ENCODE measurements at places on chromosomes 13 and 19. TPM values are rescaled to one million over a fixed set of nuclear protein-coding genes. Genes with fewer than 3 reads are reported as not detected.

DNA sequence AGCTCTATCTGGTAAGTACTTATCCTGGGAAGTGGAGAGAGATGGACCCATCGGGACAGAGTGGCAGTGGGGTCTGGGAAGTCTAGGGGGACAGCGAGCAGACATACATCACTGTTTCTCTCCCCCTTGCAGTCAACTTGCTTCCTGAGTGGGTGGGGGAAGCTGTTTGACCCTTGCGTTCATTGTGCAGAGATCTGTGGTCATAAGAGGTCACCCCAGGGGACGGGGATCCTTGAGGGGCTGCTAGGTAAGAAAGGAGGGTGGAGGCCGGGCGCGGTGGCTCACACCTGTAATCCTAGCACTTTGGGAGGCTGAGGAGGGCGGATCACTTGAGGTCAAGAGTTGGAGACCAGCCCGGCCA is 474 bp downstream of the ARHGEF18 start:
- H3K27ac ChIP-seq = peak overlapping the region; percentile 94
- no peaks in the 10 kb centered on the region for H3K27me3 ChIP-seq
- H3K36me3 ChIP-seq = peaks cover 12% of the 10 kb centered on the region
- H3K4me3 ChIP-seq = peak overlapping the region; percentile 79

GRCh38 chr13:110610955-110611595 is 4.3 kb upstream of the NAXD start:
- DNase-seq = peak; percentile 55
- peak overlapping the region; percentile 68 for H3K27ac ChIP-seq
- no peaks in the 10 kb centered on the region for H3K27me3 ChIP-seq
- peaks cover 2% of the 10 kb centered on the region for H3K36me3 ChIP-seq

GRCh38 chr19:16714702-16715287 is 4.9 kb upstream of the NWD1 start:
- H3K36me3 ChIP-seq = no peaks in the 10 kb centered on the region
- no peak overlapping the region for H3K4me3 ChIP-seq
- H3K4me1 ChIP-seq = no peaks in the 10 kb centered on the region
- H3K27ac ChIP-seq = no peak overlapping the region
- peaks cover 1% of the 10 kb centered on the region for H3K27me3 ChIP-seq

GRCh38 chr13:73364736-73365135 is 305.9 kb downstream of the KLF5 start:
- H3K27me3 ChIP-seq = peaks cover 3% of the 10 kb centered on the region
- H3K27ac ChIP-seq = no peak overlapping the region
- H3K36me3 ChIP-seq = no peaks in the 10 kb centered on the region
- H3K4me1 ChIP-seq = no peaks in the 10 kb centered on the region
- no peak for DNase-seq

GRCh38 chr13:45040622-45041021 is 51.3 kb downstream of the GPALPP1 start:
- peaks cover 3% of the 10 kb centered on the region for H3K27me3 ChIP-seq
- H3K4me3 ChIP-seq = no peak overlapping the region
- peaks cover 3% of the 10 kb centered on the region for H3K36me3 ChIP-seq
- peak; percentile 24 for DNase-seq

DNA sequence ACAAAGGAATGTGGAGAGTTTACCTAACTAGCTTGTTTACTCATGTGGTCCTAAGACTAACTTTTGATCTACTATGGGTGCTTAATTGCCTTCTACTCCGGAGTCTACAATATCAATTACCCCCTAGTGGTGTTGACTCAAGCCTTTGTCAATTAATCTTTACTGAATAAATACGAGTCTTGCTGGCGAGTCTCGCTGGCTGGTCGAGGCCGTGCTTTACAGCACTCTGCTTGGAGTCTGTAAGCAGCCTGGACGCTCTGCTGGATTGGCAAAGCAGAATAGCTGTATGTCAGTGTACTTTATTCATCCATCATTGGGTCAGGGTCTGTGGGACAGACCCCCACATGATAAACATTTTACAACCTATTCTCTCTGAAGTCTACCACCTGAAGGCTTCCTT is 9.9 kb upstream of the SPART start:
- H3K4me3 ChIP-seq = no peak overlapping the region
- H3K27ac ChIP-seq = no peak overlapping the region
- H3K36me3 ChIP-seq = no peaks in the 10 kb centered on the region
- H3K27me3 ChIP-seq = peaks cover 2% of the 10 kb centered on the region

GRCh38 chr19:29678484-29679106 is 13.3 kb downstream of the PLEKHF1 start:
- peaks cover 71% of the 10 kb centered on the region for H3K4me1 ChIP-seq
- no peak for DNase-seq
- H3K27me3 ChIP-seq = no peaks in the 10 kb centered on the region
- no peak overlapping the region for H3K4me3 ChIP-seq

DNA sequence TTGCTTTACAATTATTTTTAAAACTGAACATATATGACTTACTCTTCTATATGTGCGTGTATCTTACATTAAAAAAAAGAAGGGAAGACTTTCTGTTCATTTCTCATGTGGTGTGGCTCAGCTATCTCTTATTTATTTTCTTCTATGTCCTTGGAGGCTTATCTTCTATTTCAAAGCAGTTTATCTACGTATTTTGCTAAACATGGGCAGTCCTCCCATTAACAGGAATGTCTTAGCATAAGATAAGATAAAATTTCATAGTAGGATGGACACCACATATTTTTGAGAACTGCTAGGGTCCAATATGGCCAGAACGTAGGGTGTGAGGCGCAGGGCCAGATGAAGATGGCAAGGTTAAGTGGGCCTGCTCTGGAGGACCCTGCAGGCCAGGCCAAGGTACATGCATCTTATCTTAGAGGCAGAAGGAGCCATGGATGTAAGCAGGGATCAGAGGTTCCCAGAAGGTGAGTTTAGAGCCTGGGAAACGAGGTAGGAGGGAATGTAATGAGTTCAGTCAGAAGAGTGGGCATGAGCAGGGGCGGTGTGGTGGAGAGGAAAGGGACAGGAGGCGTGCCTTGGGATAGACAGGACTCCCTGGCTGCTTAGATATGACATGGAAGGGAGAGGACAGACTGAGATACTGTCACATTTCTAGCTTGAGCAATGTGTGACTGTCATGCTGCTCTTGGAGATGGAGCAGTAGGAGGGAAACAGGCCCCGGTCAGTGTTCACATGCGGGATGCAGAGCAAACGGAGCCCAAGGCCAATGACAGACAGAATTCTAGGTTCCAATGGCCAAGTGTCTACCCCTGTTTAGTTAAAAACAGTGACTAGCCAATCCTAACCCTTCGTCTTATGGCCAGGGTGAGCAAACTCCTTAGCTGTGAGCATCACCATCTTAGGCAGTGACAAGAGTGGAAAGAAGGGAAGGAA is 68.6 kb upstream of the MEDAG start:
- H3K36me3 ChIP-seq = no peaks in the 10 kb centered on the region
- H3K4me3 ChIP-seq = no peak overlapping the region
- no peak for DNase-seq
- H3K4me1 ChIP-seq = peaks cover 5% of the 10 kb centered on the region

GRCh38 chr19:9966448-9966847 is 30.1 kb upstream of the OLFM2 start:
- H3K36me3 ChIP-seq = no peaks in the 10 kb centered on the region
- no peak for DNase-seq
- H3K27ac ChIP-seq = no peak overlapping the region
- peaks cover 3% of the 10 kb centered on the region for H3K4me1 ChIP-seq
- H3K27me3 ChIP-seq = peaks cover 27% of the 10 kb centered on the region

DNA sequence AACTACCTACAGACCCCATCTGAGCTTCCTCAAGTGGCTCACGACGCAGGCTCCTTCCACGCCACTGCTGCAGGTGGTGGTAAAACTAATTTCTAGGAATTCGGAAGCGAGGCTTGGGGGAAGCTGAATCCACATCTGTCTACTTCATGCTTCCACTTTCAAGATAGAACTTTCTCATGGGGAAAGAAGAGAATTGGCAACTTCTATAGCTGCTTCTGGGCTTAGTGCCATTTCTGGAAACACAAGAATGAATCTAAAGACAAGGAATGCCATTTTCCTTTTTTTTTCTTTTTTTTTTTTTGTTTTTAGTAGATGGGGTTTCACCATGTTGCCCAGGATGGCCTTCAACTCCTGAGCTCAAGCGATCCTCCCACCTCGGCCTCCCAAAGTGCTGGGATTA is 2.8 kb upstream of the NLRP12 start:
- H3K36me3 ChIP-seq = no peaks in the 10 kb centered on the region
- no peak for DNase-seq
- H3K4me3 ChIP-seq = no peak overlapping the region
- H3K27me3 ChIP-seq = peaks cover 25% of the 10 kb centered on the region
- no peak overlapping the region for H3K27ac ChIP-seq

Gene GPR180
- total RNA-seq = 9.7 TPM

Gene N4BP2L2
- 86.6 TPM for total RNA-seq

Gene NLRP9
- not detected for total RNA-seq

Gene PDX1
- total RNA-seq = not detected

Gene CPB2
- not detected for total RNA-seq

Gene ZNF28
- 13.2 TPM for total RNA-seq

Data from activated CD4-positive, alpha-beta memory T cell treated with anti-CD3 and anti-CD28 coated beads for 36 hours (primary cell).